Activated T-cell treated with anti-CD3 and anti-CD28 coated beads for 48 hours (primary cell): ENCODE measurements at places on chromosomes 2 and 18.

GRCh38 chr18:36650906-36651305 is 177.9 kb downstream of the TPGS2 start:
- no peak for DNase-seq

DNA sequence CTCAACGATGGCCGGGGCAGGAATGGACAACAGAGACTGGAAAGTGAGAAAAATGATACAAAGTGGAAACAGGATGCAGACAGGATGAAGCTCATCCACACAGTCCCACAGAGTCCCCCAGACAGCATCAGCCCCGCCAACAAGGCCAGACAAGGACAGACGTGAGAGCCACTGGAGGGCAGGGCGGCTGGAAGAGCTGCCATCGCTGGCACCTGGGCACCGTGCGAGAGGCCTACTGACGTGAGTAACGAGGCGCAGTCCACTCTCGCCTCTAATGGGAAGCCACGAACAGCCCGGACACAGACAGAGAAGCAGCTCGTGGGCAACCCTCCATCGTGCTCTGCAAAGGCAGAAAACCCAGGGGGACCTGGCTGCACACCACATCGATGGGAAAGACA is 17.1 kb downstream of the HDAC4 start:
- no peak for DNase-seq

DNA sequence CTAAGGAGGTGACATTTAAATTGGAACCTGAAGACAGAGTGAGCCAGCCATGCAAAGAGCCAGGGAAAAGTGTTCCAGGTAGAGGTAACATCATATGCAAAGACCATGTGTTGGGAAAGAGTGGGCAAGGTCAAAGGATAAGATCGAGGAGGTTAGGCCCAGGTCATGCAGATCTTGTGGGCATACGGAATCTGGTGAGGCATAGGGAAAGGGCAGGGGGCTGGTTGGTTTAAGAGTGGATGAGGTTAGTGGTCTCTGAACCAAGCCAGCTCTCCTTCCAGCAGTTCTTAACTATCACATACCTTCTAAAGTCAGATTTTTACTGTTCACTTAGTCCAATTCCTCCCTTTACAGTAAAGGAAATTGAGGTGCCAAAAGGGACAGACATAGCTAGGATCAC is 3.0 kb downstream of the ANKRD53 start:
- no peak for DNase-seq

DNA sequence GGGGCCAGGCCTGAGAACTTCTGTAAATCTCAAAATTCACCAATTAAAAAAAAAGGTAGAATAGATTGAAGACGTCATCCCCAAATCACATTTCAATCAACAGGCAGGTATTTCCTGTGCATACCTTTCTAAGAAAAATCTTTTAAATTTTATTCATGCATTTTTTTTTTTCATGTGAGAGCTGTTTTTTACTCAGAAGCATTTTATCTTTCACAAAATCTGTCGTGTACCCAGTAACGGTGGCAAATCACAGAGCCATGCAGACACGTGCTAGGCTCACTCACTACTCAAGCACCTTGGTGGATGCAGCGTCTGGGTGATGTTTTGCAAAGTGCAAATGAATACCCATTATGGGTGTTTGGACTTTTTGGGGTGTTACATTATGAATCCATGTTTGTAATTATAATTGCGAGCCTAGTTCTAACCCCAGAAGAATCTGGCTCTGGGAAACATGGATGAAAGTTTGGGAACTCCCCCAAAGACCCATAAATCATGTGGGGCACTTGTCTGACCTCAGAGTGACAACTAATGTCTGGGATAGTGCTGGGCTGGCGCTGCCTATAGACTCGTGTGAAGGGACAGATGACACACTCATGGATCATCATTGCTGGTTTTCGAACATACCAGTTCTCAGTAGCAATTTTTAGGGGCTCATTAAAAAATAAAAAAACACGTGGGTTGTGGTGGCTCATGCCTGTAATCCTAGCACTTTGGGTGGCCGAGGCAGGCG is 335.2 kb downstream of the LPIN1 start:
- DNase-seq = no peak

- no peak for DNase-seq
Observed at GRCh38 chr18:10111191-10111590, 197.4 kb downstream of the VAPA start.

DNA sequence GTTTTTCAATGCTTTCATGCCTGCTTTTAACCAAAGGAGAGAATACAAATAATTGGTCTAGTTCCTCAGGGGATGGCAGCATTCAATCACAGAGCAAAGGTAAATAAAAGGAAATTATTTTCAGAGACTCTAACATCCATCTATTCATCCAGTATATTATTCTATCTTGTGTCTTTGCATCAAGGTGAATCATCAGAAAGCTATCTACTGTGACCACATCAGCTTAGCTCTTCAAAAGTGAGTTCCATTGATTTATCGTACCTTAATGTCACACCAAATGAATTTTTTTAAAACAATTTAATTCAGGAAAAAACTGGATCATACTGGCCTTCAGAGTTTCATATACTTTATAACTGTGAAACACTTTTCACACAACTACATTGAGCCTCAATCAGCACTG is 66.1 kb downstream of the CHN1 start:
- DNase-seq = no peak

GRCh38 chr2:50607721-50608120 is 424.2 kb downstream of the NRXN1 start:
- no peak for DNase-seq

- no peak for DNase-seq
Observed at GRCh38 chr2:48332286-48332685, 197.7 kb upstream of the STON1 start.

DNA sequence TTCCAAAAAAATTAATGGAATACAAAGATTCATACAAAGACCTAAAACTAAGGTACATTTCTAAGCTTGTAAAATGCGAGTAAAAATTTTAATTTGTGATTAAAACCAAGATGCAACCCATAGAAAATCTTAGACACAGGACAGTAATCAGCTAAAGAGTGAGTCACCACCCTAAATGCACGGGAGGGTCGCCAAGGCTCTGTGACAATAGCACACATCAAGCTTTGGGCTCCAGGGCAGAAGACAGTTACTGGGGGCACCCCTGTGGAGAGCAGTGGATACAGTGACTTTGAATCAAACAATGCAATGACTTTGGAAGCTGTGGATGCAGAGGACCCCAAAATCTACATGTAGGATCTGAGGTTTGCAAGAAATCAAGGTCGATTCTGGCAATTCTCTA is 7.5 kb downstream of the FLACC1 start:
- no peak for DNase-seq

DNA sequence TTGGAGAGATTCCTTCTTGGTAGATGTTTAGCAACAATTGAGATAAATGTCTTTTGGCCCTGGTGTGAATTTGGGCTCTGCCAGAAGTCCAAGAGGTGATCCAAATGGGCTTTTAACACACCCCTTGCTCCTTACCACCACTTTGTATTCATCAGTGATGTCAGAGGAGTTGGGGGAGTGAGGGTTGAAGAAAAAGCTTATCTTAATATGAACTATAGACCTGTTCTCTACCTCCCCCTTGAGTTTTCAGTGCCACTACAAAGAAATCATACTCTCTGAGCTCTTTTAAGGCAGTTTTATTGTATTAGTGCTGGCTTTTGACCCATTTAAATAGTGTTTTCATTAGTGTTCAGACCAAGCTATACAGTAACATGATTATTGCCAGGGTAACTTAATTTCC is 229.1 kb downstream of the PHLPP1 start:
- no peak for DNase-seq

DNA sequence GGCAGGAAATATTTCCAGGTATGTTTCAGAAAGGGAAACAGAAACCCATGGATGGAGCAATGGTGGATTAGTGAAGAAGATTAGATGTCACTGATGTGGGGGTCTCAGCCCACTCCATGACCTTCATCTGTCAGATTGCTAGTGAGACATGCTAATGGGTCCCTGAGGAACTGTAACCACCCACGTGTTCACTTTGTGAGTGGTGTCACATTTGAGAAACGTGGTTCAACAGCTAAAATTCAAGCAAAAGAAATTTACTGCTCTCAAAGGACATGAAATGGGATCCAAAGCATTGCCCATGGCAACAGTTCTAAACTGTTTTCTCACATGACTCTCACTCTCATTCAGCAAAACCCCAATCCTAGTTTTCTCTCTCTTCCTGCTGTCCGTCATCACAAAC is 776.1 kb downstream of the ERBB4 start:
- DNase-seq = no peak

GRCh38 chr2:199865905-199866304 is 14.9 kb upstream of the FTCDNL1 start:
- DNase-seq = no peak

- no peak for DNase-seq
Observed at GRCh38 chr2:127527001-127527804, 914 bp upstream of the IWS1 start.

- DNase-seq = no peak
Observed at GRCh38 chr2:20175931-20176330, 49.0 kb downstream of the SDC1 start.

GRCh38 chr2:47002480-47003381 is 87.1 kb upstream of the MCFD2 start:
- no peak for DNase-seq

DNA sequence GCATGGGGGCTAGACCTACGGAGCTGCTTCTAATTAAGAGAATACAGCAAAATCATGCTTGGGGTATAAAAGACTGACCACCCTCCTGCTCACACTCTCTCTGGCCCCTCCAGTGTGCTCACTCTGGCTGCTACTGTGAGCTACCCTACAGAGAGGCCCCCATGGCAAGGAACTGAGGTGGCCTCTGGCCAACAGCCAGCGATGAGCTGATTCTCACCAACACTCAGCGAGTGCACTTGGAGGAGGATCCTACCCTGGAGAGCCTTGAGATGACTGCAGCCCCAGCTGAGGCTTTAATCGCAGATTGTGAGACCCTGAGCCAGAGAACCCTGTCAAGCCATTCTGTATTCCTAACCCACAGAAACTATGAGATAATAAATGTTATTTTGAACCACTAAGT is 88.2 kb downstream of the GFPT1 start:
- no peak for DNase-seq

DNA sequence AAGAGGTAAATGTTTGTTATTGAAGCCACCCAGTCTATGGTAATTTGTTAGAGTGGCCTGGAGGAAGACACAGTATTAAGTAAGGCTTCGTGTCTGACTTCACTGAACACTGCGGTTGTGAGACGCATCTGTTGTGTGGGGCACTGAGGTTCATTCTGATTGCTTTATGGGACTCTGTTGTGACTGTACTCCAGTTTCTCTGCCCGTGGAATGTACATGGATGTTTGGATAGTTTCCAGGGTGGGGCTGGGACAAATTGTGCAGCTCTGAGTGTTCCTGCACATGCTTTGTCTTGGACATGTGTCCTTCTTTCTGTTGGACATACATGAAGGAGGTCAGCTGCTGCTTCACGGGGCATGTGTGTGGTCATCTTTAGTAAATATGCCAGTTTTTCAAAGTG is 58.6 kb downstream of the ODC1 start:
- no peak for DNase-seq

DNA sequence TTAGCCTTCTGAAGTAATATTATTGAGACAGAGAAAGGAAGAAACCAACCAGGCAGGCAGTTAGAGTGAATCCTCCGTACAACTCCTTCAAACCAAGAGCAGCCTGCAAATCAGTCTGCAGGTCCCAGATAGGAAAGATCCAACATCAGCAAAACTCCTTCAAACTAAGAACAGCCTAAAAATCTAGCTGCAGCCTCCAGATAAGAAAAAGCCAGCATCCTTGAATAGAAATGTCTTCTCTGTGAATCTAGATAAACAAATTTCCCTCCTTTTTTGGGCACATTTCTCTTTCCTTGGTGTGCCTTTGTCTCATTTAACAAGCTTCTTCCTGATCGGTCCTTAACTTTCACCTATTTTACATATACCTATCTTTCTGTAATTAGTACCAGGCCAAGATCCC is 1004.6 kb upstream of the TMEFF2 start:
- DNase-seq = no peak

GRCh38 chr2:70747284-70747683 is 20.7 kb downstream of the ADD2 start:
- no peak for DNase-seq

GRCh38 chr2:43341959-43342757 is 115.8 kb upstream of the ZFP36L2 start:
- no peak for DNase-seq

DNA sequence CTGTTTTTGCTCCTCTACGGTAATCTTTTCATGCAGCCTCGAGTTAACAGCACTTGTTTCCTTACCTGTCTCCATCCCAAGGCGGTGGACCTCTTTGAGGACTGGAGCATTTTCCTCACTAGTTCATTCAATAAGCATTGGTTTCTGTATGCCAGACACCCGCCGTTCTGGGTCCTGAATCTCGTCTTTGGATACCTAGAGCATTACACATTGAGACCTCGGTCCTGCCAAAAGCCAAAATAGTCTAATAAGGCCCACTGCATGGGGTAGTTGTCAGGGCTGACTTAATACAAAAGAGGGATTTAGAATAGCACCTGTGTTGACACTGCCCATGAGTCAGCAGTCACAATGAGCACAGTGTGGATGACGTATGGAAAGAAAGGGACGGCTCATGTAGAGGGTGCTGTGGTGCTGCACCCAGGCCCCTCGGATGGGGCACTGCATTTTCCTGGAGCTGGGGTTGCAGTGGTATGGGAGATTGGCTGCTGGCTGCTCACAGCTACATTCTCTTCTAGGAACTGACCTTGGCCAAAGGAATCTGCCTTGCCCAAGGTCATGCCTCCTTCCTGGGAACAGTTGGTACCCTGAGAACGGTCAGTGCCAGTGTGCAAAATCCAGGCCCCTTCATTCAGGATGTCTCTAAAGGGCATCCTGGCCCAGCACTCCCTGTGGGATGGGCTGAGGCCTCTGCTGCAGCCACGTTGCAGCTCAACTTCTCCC is 126.9 kb upstream of the NCK2 start:
- DNase-seq = no peak

DNA sequence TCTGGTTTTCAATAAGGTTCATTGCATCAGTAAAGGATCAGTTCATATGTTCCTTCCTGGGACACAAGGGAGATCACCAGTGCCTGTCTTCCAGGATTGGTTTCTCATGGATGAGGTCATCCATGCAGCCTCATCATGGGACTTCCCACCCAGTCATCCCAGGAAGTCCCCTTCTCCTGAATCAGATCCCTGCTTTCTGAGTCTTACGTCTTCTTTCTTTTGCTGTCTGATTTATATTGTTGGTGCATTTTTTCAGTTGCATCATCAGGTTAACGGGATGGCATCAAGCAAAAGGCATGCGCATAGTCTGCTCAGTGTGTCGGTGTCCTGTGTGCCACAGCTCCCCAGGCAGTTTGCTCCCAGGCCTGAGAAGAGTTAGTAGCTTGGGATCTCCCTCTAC is 105.9 kb downstream of the SOX11 start:
- no peak for DNase-seq

- no peak for DNase-seq
Observed at GRCh38 chr2:5725794-5726463, 33.7 kb downstream of the SOX11 start.

DNA sequence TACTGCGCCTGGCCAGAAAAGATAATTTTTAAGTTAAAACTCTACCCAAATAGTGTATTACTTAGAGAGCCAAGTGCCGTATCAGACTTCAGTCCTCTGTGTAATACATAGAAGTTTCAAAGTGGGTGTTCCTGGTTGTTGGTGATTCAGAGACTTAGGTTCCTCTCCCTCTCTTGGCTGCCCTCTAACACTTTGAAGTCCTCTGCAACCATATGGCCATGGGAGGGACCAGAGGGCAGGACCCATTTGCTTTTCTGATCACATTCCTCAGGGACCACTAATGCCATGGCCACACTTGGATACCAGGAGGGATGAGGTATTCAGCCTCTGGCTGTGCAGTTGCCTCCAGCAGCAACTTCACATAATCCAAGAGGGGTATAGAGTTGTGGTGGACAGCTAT is 131.5 kb downstream of the CAPN13 start:
- DNase-seq = no peak
